ENCODE measurements at places on chromosomes 11 and 22.

GRCh38 chr11:57476047-57476756 lies 15.9 kb downstream of the RTN4RL2 start:
- peak; percentile 28 for DNase-seq

DNA sequence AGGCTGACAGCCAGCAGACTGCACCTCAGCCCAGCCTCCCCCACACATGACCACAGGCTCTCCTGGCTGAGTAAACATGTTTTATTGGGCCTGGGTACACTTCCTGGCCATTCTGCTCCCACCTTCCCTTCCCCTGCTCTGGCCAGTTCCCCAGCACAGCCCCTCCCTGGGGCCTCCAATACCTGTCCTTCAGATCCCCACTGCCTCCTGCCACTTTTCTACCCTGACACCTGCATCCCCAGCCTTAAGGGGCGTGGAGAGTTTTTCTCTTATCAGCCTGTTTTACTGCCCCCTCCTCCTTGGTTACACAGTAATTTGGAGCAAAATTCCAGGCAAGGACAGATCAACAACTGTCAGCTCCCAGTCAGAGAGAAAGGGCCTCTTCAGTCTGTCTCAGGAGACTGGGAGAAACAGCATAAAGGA lies at the start of gene ISX:
Gene ISX, plus strand, starts transcription at position 363 of the 423 bp plus-strand sequence. CDS start 930 bp downstream, outside the sequence.
- no peak for DNase-seq

GRCh38 chr22:32858957-32859356 lies 57.5 kb downstream of the TIMP3 start:
- DNase-seq = no peak

DNA sequence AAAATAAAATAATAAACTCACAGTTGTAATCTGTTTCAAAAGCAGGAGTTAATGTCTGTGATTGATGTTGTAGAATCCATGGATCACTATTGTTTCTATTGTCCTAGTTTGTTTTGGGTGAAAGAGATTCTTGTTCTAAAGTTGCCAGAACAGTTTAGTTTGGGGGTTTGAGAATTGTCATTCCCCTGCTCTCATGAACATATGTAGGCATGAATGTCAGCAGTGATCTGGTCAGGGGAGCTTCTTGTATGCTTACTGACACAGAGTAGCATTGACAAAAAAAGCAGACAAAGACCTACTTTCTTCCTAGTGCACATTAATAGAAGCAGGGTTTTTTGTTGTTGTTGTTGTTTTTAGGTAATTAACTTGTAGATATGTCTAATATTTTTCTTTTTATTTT lies 38.6 kb downstream of the ARHGAP1 start:
- no peak for DNase-seq

- no peak for DNase-seq
Measured at GRCh38 chr11:119157063-119157462, 8.2 kb downstream of the ABCG4 start.

GRCh38 chr11:110509472-110509871 lies 79.7 kb downstream of the FDX1 start:
- DNase-seq = no peak

- DNase-seq = peak; percentile 43
Measured at GRCh38 chr11:120335556-120335907, 681 bp upstream of the ARHGEF12 start.

- DNase-seq = no peak
Measured at GRCh38 chr11:22779850-22780249, 49.8 kb downstream of the SVIP start.

DNA sequence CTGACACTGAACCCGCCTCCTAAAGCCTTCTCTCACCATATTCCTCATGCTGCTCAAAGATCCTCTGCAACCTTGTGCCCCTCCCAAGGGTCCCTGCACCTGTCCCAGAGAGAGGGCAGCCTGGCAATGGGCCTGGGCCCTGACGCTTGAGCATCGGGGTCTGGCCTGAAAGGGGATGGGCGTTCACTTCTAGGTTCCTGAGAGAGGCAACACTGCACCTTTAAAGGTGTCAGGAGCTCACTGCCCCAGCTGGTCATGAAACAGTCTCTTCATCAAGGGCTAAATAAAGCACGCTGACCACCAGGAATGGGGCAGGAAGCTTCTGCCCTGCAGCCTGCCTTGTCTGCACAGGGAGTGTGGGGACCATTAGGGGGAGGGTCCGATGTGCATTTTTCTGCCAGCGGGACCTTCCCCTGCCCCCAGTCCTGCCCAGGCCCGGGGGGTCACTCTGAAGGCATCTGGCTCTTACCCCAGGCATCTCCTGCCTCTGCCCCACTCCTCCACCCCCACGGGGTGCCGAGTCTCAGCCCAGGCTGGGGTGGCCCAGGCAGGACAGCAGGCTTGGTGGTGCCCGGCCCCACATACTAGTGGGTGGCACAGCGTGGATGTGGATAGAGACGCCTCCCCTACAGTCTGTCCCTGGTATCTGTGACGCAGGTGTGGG lies 3.5 kb downstream of the C11orf21 start:
- no peak for DNase-seq

GRCh38 chr11:96342014-96342960 lies 708 bp downstream of the MAML2 start:
- DNase-seq = peak; percentile 53

GRCh38 chr11:57641011-57641807 lies 8.5 kb downstream of the YPEL4 start:
- peak; percentile 71 for DNase-seq

DNA sequence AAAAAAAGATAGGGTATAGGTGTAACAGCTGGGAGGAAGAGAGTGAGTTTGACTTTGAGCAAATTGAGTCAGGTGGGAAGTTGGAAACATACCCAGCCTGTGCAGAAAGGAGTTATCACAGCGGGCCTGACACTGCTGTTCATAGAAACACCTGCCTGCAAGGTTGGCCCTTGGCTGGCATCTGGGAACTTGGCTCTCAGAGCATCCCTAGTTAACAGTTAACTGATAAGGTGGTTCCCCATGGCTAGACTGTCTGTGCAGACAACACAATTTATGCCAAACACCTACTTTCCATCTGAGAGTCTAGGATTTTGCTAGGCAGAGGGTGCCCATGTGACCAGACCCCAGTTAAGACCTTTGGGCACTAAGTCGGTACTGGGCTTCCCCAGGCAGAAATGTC lies 31.4 kb downstream of the ADAMTS8 start:
- no peak for DNase-seq

DNA sequence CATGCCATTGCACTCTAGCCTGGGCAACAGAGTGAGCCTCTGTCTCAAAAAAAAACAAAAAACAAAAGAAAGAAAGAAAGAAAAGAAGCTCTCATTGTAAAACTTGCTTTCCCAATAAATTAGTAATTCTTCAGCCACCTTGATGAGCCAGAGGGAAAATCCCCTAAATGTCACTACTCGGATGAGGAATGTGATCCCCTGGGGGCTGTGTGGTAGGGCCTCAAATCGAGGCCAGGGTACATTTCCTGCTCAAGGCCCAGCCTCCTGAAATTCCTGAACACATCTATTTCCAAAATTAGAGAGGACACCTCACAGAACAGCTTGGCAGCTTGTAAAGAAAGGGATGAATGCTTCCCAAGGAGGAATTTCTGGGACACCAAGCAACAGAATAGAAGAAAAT lies 147.1 kb upstream of the SESN3 start:
- no peak for DNase-seq

- DNase-seq = no peak
Measured at GRCh38 chr11:17771841-17772401, 37.3 kb downstream of the KCNC1 start.

- DNase-seq = no peak
Measured at GRCh38 chr11:62024936-62025486, 57.6 kb upstream of the FTH1 start.

DNA sequence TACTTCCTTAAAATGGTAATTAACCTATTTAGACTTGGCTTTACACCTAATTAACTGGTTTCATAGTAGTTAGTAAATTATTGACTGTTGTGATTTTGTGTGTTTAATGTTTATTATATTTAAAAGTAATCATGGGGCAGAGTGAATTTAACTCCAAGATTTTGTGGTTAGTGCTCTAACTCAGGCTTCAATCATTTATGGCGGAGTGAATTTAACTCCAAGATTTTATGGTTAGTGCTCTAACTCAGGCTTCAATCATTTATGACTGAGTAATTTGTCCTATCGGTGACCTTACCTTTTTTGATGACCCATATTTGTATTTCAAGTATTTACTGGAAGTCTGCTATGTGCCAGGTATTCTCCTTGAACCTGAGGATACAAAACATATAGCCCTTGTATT lies 7.2 kb downstream of the PRRG4 start:
- no peak for DNase-seq

DNA sequence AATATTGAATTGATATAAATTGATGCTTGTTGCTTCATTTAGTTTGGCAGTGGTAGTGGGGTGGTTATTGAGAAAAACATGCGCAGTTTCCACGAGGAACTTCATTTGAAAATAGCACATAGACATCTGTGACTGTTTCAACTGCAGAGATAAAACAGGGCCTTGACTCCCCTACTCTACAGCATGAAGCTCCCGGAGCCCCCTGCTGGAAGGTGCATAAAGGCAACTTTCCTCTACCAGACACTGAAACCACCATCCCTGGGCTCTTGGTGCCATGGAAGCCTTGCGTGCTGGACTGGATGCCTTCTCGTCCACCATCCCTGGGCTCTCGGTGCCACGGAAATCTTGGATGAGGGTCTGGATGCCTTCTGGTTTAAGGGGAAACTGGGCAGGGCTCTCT lies 195.9 kb downstream of the CSNK2A3 start:
- DNase-seq = peak; percentile 48

DNA sequence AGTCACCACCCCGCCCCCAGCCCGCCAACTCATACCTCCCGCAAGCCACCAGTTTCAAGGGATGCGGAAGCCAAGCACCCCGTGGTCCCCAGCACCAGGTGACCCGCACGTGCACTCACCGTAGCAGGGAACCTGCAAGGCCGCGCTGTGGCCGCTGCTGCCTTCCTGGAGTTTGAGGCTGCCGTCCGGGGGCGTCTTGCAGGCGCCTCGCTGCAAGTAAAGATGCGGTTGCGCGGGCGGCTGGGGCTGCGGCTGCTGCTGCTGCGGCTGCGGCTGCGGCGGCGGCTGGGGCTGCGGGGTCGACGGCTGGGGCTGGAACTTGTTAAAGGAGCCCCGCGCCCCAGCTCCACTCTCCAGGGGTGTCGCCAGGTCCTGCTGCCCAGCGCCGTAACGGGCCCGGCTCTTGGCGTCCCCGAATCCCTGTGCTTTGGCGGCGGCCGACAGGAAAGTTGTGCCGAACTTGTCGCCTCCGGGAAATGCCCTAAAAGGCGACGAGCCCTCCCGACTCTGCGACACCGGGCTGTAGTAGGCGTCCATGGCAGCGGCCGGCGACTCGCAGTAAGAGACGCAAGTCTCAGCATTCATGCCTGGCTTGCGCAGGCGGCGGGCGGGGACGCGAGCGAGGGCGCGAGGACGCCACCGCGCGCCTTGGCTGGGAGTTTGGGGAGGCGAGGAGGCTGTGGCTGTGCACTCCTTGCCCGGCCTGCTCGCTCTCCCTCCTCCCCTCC lies at the start of gene ALX4:
Gene ALX4, minus strand, starts transcription at position 662 of the 728 bp plus-strand sequence. Its CDS starts 77 bp downstream, at position 585.
- DNase-seq = peak; percentile 34

GRCh38 chr11:44940835-44941234 lies 9.8 kb downstream of the TP53I11 start:
- DNase-seq = no peak

DNA sequence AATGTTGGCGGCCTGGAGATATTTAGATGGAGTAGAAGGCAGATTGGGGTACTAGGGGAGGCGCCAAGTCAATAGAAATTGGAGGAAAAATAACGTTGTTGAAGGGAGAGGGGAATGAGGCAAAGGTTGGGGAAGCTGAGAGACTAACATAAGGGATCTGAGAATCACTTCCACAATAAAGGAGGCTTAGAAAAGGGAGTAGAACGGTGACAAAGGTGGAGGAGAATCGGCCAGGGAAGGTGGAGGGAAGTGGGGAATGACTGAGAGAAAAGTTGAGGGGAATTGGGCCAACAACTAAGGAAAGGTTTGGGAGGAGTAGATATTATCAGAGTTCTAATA lies 510 bp downstream of the PPME1 start:
- DNase-seq = no peak

DNA sequence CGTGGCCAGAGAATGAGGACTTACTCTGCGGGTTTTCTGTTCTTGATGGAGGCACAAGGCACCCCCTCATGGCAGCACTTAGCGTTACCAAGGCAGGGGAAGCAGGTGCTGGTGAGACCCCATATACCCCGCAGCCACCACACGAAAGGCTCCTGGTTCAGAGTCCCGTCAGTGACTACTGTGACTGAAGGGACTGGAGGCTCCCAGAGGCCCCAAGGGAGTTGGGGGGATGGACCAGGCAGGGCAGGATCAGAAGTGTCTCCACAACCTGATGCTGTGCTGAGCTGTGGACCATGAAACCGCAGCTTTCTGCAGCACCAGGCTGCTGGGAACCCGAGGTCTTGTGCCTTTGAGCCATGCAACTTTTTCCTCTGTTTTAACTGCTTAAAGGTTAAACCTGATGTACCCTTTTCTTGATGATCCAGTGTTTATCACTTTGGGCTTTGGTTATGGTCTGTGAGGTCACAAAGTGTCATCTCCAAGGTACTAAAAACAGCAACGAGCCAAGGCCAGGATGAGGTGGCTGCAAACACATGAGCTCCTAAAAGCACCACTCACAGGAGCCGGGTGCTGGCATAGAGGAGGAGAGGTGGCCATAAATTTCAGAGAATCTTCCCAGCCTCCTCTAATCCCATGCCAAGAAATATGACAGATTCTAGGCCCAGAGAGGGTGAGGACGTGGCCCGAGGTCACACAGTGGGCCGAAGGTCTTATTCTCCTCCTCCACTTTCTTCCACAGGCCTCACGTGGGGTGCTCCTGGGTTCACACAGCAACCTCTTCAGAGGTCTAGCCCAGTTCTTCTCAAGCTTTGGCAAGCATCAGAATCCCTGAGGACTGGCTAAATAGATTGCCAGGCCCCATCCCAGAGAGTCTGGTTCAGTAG lies 4.2 kb upstream of the LRRC32 start:
- no peak for DNase-seq

- DNase-seq = no peak
Measured at GRCh38 chr22:43852573-43853327, 9.6 kb downstream of the SULT4A1 start.

DNA sequence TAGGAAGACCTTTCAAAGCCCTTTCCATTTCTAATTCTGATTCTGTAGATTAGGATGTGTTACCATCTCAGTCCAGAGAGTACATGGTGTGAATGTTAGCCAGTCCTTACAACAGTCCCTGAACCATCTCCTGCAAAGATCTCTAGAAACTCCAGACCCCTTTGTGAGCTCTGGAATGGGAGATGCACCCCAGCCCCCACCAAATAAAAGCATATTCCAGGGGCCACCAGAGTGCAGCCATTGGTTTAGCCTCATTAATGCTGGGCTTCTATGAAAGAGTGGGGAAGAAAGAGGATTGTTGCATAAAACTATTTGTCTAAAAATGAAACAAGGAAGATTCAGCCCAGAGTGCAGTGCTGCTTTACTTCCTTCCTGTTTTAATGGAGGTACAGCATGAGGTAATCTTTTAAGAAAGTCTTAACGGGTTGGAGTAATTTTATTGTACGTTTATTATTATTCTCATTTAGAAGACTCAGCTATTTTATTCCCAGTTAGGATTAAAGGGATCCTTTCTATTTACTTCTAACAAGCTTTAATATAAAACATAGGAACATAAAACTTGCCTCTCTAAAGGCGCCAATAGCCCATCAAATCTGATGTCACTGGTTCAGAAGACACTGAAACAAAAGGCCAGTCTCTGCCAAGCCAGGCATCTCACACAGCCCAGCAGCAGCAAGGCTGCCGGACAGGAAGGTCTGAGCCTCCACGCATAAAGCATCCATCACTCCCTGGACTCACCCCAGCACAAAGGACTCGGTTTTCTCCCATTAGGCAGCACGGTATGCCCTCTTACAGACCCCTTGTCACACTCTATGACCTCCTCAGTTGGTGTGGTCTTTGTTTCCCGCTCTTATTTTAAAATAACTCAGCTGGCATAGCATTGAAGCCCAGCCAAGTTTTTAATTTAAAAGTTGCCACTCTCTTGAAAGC lies 203.9 kb upstream of the BLID start:
- DNase-seq = no peak

- peak; percentile 25 for DNase-seq
Measured at GRCh38 chr11:83070731-83071566, 748 bp downstream of the RAB30 start.

Measured in ELR (cell line).